Thymus (tissue), 14 donors: ENCODE measurements at places on chromosomes 13 and 19. TPM values are rescaled to one million over a fixed set of nuclear protein-coding genes. Genes with fewer than 3 reads are reported as not detected.

Gene SHC2
- 1.1 TPM for total RNA-seq

Gene DIAPH3
- 4.5 TPM for total RNA-seq

Gene LRG1
- total RNA-seq = 0.52 TPM

Gene LIN37
- 7.6 TPM for total RNA-seq
